ENCODE measurements at places on chromosomes 12 and 14. TPM values are rescaled to one million over a fixed set of nuclear protein-coding genes. Genes with fewer than 3 reads are reported as not detected.

DNA sequence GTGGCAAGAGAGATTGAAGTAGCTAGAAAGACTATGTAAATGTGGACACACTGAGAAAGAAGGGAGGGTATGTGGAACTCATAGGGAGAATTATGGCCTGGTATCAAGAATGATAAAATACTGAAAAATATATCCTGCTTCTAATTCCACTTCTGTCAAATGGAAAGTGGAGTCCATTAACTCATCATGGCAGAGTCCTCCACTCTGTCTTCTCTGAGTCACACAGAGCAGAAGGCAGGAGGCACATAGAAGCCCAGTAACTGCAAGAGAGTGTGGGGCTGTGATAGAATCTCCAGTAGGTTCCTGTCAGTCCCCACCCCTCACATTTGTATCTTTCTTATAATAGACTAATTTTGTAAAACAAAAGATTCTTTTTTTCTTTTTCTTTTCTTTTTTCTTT, 223.7 kb downstream of the AKAP6 start:
- H3K4me3 ChIP-seq: no peak overlapping the region
- H3K4me1 ChIP-seq: no peaks in the 10 kb centered on the region
- no peaks in the 10 kb centered on the region for H3K27me3 ChIP-seq
- H3K27ac ChIP-seq: no peak overlapping the region

DNA sequence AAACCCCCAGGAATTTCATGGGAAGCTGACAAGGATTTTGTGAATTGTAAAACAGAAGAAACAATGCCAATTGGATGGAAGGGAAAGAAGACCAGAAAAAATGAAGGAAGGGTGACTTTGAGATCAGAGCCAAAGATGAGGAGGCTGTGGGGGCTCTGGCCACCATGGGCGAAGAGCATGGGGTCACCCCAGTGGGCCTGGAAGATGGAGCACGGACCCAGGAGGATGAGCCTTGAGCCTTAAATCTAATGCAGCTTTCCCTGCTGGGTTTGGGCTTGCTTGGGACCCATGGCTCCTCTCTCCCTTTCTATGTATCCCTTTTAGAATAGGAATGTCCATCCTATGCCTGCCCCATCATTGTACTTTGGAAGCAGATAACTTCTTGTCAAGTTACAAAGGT, 322.2 kb downstream of the TMEM121 start:
- H3K27ac ChIP-seq: no peak overlapping the region
- H3K4me1 ChIP-seq: no peaks in the 10 kb centered on the region
- DNase-seq: no peak
- peaks cover 4% of the 10 kb centered on the region for H3K27me3 ChIP-seq

ADAM21 gene
- not detected for total RNA-seq

KRT79 gene
- total RNA-seq: not detected

Measured in breast epithelium (tissue), 4 donors.